MV-4-11 (cell line): ENCODE measurements at places on chromosomes 1 and 21.

- no peak for DNase-seq
These were observed 15.3 kb upstream of the LRRC47 start for GRCh38 chr1:3811595-3811911.

- no peak for DNase-seq
These were observed 22.9 kb upstream of the LAMC1 start for GRCh38 chr1:183000167-183000962.

DNA sequence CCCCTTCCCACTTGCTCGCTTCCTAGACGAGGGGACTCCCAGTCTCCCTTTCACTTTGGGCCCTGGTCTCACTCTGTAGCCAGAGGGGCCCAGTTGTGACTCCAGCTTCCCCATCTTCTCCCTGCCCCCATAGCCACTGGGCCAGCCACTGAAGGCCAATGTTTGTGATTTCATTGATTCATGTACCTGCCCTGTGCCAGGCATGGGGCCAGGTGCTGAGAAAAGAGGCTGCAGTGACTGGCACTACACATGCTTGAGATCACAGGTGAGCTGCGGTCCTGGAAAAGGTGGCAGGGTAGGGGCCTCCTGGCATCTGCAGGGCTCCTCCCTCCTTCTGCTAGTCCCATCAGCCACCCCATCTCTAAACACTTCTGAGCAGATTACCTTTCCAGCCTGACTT, 345.3 kb upstream of the VAMP3 start:
- no peak for DNase-seq

- DNase-seq = no peak
These were observed 18.4 kb upstream of the RPL11 start for GRCh38 chr1:23673086-23673813.

DNA sequence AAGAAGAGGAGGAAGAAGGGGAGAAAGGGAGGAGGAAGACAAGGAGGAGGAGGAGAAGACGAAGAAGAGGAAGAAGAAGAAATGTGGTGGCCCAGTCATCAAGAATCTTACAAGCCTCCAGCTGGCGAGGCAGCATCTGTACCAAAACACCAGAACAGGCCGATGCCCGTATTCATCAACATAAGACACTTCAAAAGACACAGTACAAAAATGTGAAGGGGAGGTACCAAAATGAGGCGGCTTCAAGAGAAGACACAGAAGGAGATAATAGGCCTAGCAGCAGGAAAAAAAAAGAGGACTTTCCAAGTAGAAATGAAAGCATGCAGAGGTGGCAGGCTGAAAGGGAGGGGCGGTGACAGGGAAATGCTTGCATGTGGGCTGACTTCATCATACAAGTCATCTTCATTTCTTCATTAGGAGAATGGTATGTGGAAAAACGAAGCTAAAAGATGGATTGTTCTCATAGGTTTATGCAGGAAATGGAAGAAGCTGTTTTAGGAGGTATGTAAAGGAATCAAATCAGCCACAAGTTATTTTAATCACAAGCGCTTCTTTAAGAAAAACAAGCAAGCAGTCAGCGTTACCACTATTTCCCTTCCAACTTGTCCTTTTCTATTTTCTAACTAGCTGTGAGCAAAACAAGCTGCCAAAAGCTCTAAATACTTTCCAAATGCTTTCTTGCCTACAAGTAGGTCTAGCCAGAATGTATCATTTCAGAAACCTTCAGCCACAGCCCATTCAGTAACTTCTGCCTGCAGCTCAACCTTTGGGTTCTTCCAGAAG, 192.3 kb downstream of the SLC45A1 start:
- peak; percentile 39 for DNase-seq

DNA sequence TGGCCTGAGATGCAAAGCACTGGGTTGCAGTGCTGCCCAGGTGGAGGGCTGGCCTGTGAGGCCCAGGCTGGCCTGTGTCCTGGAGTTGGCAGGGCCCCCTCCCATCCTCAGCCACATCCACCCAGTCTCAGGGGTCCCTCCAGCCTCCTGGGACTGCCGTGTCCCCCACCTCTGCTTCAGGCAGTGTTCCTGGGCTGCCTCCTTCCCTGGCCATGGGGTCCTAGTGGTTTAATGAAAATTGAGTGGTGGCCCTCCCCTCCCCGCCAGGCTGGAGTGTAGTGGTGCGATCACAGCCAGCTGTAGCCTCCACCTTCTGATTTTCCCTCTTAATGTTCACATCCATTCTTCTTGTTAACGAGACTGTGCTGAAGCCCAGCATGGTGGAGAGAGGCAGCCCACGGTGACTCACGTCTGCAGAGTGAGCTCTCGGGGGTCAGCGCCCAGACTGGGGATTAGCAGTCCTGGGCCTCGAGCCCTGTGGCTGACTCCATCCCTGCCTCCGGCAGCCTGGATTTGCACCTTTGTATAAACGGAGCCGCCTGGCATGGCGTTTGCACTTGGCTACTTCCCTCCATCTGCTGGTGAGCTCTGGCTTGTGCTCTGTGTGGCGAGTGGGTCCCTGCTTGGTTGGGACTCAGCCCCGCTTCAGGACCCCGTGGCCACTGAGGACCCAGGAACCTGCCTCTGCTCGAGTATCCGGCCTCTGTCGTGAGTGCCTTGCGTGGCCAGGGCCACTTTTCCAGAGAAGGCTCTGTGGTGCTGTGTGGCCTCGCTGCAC, 6.9 kb downstream of the MIB2 start:
- no peak for DNase-seq
